C1 segment of cervical spinal cord (tissue), 14 donors: ENCODE measurements at places on chromosomes 6 and 20.

DNA sequence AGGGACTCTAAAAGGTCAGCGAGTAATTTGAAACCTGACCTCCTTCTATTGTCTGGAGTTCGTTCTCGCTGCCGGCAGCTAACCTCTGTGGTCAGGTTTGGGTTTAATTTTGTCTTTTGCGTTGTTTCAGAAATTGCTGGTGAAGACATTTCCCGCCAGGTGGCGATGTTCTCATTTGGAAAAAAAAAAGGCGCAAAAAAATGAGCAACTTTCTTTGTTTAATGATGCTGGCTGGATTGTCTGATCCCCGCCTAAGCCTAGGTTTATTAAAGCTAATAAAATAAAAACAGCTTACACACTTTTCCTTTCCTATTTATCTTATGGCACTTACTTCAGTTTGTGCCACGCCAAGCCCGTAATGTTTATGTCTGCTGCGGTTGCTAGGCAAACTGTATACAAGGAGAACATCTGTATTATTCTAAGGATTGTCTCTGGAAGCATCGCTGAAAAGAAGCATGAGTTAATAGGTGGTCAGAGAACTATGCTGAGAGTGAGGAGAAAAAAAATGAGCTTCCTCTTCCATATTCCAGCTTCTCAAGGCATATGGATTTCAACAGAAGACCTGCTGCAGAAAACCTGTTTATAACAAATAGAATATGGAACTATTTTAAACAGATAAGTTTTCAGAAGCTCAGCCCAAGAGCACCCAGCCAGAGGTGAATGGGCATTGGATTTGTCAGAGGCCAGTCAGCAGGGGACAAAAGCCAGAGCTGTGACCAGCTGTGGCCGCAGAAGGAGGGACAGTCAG is 205.7 kb downstream of the DOK5 start:
- no peak for DNase-seq

DNA sequence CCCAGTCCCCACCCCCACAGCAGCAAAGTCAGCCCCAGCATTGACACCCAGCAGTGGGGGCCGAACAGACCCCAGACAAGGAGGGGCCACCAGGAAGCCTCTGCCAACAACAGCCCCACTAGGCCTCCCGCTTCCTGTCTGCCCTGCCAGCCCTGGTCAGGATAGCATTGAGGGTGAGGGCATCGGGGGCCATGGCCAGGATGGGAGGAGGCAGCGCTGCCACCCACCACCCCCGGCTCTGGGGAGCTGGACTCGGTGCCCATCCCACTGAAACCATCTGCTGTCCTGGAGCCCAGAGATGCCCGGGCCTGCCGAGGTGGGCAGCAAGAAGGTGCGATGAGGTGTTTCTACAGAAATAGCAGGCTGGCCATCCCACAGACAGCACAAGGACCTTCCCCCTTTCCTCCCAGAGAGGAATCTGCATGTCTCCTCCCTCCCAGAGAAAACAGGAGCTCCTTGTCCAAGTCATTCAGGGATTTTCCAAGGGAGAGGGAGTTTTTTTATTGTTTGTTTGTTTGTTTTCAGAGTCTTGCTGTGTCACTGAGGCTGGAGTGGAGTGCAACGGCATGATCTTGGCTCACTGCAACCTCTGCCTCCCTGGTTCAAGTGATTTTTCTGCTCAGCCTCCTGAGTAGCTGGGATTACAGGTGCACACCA is 62.1 kb upstream of the BHLHE23 start:
- no peak for DNase-seq

DNA sequence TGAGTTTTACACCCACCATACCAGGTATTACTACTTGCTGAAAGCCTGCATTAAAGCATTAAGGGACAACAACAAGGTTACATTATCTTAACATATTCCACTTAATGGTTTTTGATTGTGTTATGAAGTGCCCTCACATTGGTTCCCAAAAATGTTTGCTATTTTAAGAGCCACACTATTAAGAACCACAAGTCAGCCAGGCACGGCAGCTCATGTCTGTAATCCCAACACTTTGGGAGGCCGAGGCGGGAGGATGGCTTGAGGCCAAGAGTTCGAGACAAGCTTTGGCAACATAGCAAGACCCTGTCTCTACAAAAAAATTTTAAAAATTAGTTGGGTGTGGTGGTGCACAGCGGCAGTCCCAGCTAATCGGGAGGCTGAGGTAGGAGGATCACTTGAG is 28.2 kb downstream of the ATXN1 start:
- DNase-seq = no peak

GRCh38 chr20:60765821-60766403 is 486.1 kb upstream of the CDH4 start:
- DNase-seq = no peak

- DNase-seq = no peak
Measured at GRCh38 chr6:113120582-113121285, 736.4 kb upstream of the MARCKS start.

- DNase-seq = peak; percentile 6
Measured at GRCh38 chr6:17393892-17394631, 667 bp downstream of the CAP2 start.

DNA sequence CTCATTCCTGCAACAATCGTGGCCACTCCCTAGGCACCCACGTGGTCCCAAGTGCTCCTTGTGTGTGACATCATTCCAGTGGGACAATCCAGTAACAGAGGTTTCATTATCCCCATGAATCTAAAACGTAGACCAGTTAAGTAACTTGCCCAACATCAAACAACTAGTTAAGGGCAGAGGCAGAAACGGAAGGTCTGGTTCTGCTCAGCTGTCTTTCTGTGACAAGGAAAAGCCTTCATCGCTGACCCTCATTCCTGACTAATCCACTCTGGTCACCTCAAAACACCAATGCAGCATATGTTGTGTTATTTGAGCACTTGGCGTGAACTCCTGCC is 261.4 kb upstream of the JARID2 start:
- no peak for DNase-seq

- DNase-seq = no peak
Measured at GRCh38 chr20:45049438-45049837, 51.5 kb downstream of the KCNS1 start.

DNA sequence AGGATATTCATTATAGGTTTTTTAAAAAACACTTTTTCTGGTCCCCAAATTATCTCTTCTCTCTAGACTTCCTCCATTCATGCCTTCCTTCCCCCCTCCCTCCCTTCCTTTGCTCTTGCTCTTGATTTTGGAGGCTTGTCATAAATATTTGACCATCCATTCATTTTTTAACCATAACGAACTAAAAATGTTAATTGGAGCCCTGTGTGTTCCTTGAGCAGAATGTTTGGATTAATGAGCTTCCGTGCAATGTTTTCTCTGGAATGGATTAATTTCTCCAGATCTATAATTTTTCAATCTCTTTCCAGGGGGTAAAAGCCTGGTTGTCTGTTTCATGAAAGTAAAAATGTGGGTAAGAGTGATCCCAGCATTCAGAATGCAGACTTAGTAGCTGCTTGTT is 155.5 kb downstream of the ESR1 start:
- DNase-seq = no peak

DNA sequence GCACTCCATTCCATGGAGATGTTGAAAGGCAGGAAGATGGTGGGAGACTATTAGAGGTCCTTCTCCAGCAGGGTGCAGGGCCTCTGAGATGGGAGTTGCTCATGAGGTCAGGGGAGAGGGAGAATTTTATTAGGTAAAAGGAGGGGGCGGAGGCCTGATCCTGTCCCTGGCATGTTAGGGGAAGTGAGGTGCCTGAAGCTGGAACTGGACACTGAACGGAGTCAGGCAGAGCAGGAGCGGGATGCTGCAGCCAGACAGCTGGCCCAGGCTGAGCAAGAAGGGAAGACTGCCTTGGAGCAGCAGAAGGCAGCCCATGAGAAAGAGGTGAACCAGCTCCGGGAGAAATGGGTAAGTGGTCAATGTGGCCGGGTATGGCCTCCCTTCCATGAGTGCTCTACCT is 24.4 kb downstream of the CEP250 start:
- no peak for DNase-seq

DNA sequence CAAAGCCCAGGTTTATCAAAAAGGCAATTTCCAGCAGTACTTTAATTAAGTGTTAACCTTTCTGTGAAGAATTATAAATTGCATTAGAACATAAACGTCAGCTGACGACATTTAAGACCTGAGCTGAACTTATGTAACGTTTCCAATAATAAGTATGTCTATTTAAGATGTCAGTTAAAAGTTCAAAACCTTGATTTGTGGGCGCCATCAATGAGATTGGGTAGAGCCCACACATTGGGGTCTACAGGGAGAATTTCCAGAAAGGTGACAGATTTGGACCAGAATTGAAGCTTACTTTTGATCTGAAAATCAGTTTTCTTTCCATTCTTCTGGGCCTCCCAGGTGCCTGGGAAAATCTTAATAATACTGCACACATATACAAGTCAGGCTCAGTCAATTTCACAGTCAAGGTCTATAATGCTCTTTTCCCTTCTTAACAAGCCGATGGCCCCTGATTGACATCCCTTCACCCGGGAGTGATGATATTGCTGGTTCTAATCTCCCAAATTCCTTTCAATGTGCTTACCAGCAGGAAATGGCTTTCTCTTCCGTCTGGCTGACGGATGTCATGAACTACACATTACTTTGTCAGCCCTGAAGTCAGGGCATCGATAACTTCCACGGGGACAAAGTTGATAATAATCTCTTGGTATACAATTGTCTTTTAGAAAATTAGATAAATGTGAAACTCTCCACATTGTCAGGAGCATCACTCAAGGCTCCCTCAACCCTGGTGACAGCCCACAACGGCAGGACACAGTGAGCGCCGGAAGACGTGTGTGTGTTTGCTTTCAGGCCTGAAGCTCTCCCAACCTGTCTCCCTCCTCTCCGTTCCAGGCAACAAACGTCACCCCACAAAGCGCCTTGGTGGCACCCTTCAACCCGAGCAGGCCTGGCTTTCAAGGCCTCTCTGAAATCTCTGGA is 396.5 kb upstream of the CNR1 start:
- no peak for DNase-seq

DNA sequence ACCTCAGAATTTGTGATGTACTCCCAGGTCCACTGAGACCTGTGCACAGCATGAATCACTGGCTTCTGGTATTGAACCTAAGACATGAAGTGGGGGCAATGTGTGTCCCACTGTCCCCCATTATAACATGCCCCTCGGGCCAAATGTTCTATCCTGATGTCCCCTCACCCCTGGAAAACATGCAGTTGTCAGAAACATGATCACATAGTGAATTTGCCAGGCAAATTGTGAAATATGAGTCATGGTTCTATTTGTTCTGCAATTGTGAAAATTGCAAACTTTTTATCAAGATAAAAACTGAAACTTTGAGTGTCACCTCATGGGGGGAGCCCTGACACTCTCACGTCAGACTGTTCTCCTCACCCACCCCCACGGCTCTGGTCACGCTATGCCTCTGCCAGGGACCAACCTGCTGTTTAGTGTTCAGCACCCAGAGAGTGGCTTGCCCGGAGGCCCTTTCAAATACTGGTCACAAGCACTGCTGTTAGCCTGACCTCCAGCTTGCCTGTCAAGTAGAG is 305.3 kb downstream of the CLIC5 start:
- no peak for DNase-seq

DNA sequence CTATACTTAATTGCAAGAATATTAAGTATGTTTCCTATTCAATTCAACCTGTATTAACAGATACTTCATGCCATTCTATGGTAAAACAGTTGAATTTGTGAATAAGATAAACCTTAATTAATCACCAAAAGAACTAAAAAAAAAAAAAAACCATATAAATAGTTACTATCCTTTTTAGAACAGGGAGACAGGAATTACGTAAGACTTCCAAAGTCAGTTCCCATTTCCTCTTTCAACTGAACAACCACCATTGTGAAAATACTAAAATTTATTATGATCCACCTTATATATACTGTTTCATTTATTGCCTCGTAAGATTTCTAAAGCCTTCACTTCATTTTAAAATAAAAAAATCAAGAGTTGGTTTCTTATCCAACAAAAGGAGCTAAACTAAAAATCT is 9.4 kb downstream of the CCNC start:
- no peak for DNase-seq

DNA sequence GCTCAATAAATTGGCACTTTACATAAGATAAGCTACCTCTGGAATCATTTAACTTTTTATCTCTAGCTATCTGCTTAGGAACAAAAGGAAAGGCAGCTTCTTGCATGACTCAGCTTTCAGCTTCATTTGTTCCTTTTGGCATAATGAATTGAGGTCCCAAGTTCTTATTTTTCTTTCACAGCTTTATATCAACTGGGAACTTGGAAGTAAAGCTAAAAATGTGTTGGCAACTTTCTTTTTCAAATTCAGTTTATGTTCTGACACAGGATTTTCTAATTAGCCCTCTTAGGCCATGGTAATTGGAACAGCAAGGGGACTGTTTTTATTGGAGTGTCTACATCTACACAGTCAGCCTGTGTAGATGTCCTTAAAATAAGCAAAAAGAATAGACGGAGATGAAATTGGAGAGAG is 55.2 kb upstream of the MRAP2 start:
- DNase-seq = no peak

DNA sequence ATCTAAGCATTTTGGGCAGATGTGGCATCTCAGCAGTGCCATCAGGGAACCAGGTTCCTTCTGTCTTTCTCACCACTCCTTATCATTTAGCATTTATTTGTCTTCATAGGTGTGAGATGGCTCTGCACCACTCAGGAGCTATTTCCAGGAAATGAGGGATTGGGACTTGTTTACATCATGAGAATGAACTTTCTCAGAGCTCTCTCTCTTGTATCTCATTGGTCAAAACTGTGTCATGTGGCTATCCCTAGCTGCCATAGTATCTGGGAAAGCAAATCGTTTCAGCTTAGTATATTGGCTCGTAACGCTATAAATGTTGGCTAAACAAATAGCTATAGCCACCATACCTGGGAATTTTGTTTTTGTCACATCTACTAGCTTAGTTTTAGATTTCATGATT is 23.8 kb downstream of the PLCB4 start:
- DNase-seq = no peak

DNA sequence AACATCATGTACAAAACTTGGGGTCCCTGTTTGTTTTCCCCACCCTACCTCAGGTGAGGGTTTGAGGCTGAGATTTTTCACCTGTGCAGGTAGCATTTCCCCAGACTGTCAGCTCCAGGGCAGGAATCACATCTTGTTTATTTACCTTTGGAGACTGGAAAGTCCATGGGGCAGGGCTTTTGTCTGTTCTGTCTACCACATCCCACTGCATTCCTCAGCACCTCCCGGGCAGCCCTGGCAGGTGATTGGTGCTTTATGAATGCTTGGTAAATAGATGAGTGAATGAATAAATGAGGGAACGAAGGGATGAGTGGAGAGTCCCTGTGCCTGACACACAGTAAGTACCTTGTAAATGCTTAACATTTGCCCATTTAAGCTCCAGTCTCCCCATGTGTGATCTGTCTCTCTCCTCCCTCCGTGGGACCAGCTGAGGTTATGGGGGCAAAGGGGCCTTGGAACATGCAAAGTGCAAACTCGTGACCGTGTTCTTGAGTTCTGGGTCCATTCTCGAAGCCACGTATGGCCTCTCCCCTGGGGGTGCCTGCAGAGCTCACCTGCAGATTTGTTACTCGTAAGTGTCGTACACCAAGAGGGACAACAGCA is 69.7 kb upstream of the PMEPA1 start:
- DNase-seq = no peak

GRCh38 chr20:2693286-2694007 is 867 bp downstream of the EBF4 start:
- no peak for DNase-seq
